ENCODE measurements at places on chromosomes 3 and 15.

- DNase-seq, result no peak
Measured at GRCh38 chr3:179606534-179607085, 2.0 kb downstream of the NDUFB5 start.

DNA sequence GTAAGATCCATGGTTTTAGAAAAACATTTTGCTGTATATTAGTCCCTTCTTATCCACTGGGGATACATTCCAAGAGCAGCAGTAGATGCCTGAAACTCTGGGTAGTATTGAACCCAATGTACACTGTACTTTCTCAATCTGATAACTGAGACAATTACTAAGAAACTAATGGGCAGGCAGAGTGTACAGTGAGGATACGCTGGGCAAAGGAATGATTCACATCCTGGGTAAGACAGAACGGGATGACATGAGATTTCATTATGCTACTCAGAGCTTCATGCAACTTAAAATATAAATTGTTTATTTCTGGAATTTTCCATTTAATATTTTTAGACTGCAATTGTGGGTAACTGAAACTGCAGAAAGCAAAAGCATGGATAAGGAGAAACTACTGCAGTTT is 46.2 kb upstream of the TEX55 start:
- DNase-seq, result no peak

- no peak for DNase-seq
Measured at GRCh38 chr3:164687211-164687610, 391.1 kb downstream of the SI start.

DNA sequence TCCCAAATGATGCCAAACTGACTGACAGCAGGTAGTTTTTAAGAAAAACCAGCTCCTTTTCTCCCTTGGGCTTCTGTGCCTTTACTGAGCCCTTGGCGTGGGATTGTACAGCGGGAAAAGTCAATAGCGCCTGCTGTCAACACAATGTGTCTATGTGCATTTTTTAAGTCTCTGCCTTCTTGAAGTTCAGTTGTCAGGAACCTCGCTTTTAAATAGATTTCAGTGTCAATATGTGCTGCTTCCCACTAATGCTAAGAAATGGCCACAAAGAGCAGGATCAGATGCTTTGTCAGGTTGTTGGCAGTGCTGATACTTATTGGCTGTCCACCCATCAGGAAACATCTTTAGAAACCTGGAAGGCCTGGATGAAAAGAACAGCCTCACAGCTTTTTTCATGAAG is 424.4 kb downstream of the C3orf38 start:
- peak; percentile 18 for DNase-seq

GRCh38 chr15:34795267-34796081 is at the start of gene ACTC1:
TSS of gene ACTC1 (minus strand) at chr15:34795549. CDS start at chr15:34794808, 741 bp downstream.
- DNase-seq, result peak; percentile 67

GRCh38 chr15:47293466-47294162 is 423.7 kb upstream of the SEMA6D start:
- no peak for DNase-seq

- no peak for DNase-seq
Measured at GRCh38 chr3:188211476-188211875, 57.5 kb downstream of the LPP start.

DNA sequence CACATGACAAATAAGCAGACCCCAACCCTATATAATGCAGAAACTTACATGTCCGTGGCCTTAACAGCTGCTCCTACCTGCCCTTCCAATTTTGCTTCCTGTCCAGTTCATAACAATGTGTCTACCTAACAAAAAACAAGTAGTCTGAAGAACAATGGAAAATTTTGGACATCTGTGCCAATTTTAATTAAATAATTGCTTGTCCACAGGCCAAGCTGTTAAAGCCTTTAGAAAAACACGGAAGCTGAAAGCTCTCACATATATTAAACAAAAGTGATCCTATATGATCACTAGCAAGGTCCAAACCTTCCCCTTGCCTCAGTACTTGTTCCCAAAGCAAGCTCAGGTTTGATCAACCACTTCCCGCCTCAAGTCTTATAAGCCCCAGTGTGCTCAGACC is 37.1 kb downstream of the MAGI1 start:
- no peak for DNase-seq

DNA sequence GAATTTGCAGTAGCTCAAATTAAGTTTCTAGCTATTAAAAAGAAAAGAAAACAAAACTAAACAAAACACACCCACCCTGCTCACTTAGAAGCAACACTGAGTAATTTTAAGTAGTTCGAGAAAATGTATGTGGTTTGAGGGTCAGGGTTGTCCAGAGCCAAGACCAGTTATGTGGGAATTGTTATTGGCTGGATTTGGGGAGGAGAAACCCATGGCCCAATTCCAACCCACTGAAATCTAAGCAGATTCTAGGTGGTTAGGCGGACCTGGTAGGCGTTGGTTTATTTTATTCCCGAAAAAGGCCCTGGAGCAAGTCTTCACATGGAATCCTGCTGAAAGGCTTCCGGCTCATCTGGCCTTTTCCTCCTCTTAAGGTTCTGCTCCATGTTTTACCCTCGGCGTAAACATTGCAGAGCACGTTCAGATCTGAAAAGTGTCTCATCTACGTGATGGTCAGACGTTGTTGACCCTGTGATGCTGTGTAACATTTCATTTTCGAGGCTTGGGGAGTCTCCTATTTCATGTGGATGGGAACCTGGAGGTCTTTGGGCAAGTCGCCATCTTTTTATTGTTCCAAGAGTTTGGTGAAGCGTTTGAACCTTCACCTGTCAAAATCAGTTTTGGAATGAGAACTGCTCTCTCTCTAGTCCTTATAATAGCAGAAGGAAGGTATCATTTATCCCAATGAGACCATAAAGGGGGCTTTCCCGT is 64.0 kb downstream of the FLNB start:
- no peak for DNase-seq

GRCh38 chr15:52146776-52147175 is 34.2 kb upstream of the BCL2L10 start:
- no peak for DNase-seq

Measured in retina (tissue), 1 donor.